ENCODE measurements at places on chromosomes 4 and X.

DNA sequence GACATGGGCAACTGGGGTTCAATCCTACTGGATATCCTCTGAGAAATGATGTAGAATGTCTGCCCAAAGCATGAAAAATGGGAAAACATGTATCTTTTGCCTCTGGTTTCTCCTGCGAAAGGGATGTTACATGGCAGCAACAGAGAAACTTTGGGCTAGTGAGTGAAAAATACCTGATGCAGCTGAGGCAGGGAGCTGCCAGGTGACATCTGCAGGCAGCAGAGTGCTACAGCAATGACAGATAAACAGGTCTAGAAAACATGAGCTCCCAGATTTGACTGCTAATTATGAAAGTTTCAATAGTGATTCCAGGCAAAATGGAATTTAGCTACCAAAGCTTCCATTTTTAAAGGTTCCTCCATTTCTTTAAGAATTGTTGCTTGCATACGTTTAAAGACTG lies 4.8 kb upstream of the CXCL1 start:
- DNase-seq, result no peak

DNA sequence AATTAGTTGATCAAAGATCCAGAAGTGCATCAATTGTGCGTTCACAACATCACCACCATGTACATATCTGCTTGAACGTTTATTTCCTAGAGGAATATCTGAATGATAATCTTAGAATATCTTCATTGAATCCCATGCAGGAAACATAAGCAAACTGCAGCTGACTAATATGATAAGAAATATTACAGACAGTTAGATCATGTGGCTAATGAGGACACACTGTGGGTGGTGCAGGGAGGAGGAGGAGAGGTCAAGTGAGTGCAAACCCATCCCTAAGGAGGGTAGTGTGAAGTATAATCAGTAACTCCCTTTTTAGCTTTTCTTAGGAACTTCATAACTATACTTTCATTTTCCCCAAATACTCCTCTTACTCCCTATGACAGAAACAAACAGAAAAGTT lies 58.3 kb upstream of the HPGD start:
- no peak for DNase-seq

DNA sequence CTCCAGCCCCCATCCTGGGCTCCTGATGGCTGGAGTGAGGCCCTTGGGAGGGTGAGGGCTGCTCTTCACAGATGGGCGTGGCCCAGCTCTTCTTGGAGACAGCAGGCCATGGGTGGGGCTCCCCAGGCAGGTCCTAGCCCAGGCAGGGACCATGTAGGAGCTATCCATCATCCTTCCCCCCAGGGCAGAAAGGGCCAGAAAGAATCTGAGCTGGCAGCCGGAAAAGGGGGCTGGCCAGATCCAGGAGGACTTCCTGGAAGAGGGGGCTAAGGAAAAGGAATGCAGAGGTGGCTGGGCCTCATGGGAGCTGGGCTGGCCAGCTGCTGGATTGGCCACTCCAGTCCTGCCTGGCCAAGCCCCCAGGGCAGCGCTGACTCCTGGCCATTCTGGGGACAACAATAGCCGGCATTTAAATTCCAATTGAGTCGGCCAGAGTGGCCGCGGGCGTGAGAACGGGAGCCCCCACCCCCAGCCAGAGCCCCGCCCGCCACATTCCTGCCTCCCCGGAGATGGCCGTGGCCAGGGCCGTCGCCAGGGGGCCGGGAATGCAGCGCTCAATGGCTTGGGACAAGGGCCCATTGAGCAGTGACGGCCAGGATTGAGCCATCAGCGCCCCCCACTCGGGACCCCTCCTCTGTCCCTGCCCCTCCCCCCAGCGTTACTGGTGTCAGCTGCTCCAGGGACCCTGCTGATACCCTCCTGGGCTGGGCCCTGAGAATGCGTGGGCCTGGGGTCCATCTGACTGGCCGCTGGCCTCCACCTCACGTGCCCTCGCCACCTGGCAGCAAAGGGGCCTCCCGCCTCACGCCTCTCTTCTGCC lies 15.1 kb upstream of the FGFR3 start:
- no peak for DNase-seq

DNA sequence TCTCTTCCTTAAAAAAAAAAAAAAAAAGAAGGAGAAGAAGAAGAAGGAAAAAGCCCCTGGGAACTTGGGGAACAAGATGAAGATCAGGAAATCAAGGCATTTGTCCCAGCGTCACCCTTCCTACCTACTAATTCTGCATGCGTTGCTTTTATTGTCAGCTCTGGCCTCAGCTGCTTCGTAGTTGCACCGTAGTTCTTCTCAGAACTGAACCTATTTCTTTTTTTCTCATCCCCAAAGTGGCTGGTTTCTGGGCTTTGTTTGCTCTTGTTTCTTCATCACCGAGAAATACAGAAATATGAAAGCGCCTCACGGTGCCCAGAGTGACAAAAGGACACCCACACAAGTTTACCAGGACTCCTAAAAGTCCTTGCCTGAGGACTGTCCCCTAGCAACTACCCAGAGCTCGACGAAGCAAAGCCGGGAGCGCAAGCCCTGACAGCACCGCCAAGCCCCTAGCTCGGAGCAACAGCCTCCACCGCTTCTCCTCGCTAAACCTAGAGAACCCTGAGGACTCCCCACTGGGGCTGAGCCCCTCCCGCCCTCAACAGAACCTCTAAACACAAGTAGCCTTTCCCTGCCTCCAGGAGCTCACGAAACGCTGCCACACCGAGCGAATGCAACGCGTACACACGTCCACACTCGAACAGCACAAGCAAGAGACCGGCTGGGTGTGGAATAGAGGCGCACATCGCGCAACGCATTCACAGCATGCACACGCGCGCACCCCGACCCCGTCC lies 710 bp downstream of the PRKG2 start:
- no peak for DNase-seq

DNA sequence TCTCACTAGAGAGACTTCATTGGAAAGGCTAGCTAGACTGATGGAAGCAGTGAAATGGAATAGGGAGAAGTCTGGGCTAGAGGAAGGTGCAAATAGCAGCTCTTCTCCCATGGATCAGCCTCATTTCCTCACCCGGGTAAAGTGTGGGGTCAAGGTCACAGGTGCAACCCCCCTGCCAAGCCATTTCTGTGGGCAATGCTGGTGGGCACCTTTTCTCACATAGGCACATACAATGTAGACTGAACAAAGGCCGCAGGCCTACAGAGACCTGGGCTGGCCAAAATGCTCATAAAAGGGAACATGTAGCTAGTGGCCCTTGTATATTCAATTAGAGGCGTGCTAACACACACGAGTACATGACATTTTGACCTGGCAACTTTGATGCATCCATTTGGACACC lies 71.5 kb upstream of the EFNB1 start:
- no peak for DNase-seq

DNA sequence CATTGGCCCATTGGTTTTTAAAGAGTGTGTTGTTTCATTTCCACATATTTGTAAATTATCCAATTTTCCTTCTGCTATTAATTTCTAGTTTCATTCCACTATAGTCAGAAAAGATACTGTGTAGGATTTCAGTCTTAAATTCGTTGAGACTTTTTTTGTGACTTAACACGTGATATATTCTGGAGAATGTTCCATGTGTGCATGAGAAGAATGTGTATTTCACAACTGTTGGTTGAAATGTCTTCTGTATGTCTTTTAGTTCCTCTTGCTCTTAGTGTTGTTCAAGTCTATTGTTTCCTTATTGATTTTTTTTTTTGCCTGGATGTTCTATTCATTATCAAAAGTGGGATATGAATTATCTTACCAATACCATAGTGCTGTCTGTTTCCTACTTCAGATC lies 606.9 kb downstream of the RPA4 start:
- DNase-seq, result no peak

GRCh38 chr4:153045111-153045982 lies 109.2 kb downstream of the FHDC1 start:
- DNase-seq, result no peak

DNA sequence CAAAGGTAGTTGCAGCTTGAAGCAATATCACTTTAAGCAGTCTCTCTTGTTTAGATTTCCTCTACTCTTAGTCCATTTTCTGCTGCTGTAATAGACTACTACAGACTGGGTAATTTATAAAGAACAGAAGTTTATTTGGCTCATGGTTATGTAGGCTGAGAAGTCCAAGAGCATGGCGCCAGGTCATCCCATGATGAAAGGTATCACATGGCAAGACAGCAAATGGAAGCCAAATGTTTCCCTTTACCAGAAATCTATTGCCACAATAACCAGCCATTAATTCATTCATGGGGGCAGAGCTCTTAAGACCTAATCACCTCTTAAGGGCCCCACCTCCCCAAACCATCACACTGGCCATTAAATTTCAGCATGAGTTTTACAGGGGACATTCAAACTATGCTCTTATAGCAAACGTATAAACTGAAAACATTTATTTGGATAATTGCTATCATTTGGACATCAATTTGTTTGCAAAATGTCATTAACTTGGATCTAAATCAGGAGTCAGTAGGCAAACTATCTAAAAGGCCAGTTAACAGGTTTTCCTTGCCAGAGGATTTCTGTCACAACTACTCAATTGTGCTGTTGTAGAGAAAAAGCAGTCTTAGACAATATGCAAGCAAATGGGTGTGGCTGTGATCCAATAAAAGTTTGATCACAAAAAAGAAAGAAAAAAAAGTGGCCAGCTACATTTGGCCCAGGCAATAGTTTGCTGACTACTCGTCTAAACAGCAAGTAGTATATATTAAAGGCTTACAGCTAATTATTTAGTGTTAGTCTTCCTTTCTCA lies 75.7 kb upstream of the GUCY1A1 start:
- DNase-seq, result no peak

DNA sequence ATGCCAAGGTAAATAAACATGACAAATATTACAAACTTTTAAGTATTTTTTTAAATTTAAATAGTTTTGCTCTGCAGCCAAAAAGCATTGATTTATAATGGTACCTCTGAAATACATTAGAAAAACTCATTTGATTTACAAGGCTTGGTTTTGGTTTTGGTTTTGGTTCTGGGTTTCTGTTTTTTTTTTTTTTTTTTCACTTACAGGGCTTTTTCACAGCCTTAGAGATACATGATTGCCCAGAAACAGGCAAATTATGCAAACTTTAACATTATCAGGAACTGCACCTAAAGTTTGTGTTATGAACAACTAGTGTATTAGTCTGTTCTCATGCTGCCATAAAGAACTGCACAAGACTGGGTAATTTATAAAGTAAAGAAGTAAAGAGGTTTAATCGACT lies 196.4 kb upstream of the DDX53 start:
- no peak for DNase-seq

DNA sequence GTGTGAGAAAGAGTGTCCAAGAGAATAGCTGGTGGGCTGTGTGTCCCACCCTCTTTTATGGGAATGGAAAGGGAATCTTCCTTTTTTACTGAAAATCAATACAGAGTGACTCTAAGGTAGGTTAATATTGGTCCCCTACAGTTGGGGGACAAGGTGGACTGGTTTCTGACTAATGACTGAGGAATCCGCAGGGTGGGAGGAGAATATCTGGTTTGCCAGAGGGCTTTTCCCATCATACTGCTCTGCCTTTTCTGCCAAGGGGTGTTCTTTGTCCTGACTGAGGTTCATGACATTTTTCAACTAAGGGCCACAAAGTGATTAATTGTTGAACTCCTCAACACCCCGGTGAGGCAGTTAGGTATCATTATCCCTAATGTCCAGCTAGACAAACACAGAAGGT lies 261.6 kb downstream of the SPATA18 start:
- DNase-seq, result no peak

- no peak for DNase-seq
Measured at GRCh38 chr4:168139336-168139735, 47.0 kb downstream of the ANXA10 start.

DNA sequence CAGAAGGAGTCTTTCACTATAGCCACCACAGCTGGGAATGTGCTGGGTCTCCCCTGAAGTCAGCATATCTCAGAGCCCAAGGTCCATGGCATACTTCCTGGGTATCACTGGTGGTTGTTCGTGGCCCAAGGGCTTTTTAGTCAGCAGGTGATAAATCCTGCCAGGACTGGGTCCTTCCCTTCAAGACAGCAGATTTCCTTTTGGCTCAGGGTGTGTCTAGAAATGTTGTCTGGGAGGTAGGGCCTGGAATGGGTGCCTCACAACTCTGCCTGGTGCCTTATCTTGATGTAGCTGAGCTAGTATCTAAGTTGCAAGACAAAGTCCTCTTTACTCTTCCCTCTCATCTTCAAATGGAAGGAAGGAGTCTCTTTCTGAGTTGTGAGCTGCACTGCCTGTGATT lies 102.4 kb upstream of the TMLHE start:
- no peak for DNase-seq

- no peak for DNase-seq
Measured at GRCh38 chr4:125838924-125839323, 524.2 kb downstream of the FAT4 start.

- DNase-seq, result no peak
Measured at GRCh38 chr4:10079912-10080588, 36.5 kb downstream of the WDR1 start.

- no peak for DNase-seq
Measured at GRCh38 chr4:110442309-110442708, 33.6 kb upstream of the ENPEP start.

- no peak for DNase-seq
Measured at GRCh38 chrX:20529301-20529700, 262.6 kb upstream of the RPS6KA3 start.

- DNase-seq, result no peak
Measured at GRCh38 chrX:22536746-22537304, 264.1 kb downstream of the CBLL2 start.

DNA sequence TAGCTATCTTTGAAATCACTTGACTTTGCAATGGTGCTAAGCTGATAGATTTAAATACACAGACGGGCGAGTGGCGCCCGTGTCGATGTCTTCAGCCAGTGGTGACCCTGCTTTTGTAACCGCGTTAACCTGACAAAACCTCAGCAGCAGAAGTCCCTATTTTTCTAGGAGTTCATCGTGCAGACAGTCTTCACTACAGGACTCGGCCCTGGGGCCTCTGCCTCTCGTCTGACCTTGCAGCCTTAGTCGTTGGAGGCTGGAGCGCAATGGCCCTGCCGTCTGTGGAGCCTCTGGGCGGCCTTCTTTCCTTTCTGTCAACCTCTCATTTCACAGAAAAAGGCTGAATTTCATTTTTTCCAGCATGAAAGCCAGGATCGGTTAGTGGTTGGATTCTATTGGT lies 57.9 kb downstream of the CPLX1 start:
- DNase-seq, result no peak

DNA sequence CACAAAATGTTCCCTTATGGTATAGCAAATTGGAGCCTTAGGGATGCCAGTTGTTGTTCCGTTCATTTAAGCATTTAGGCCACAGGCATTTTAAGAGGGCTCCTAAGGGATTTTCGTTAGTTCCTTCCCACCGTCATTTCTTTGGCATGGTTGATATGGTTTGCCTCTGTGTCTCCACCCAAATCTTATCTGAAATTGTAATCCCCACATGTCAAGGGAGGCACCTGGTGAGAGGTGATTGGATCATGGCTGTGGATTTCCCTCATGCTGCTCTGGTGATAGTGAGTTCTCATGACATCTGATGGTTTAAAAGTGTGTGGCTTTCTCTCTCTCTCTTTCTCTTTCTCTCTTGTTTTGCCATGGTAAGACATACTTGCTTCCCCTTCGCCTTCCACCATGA lies 104.1 kb downstream of the ASB9 start:
- DNase-seq, result no peak

DNA sequence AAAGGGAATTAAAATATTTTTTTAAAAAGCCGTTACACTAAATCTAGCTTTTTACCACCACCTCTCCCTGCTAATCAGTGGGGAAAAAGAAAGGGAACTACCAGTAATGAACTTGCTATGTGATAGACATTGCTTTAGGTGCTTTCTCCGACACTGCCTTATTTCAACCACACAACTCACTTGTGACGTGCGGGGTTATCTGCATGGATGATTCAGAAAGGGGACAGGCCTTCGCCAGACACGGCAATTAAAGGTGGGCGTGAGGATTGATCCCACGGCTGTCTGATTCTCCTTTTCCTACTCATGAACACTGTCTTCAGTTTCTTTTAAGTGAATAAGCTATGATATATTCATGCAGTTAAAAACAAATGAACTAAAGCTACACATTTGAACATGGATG lies 882 bp upstream of the CXCR3 start:
- peak; percentile 55 for DNase-seq
